ENCODE measurements at places on chromosomes 3 and 15.

GRCh38 chr15:92383519-92384324 is 10.0 kb upstream of the ST8SIA2 start:
- no peak for DNase-seq

GRCh38 chr3:172635588-172635987 is 75.3 kb downstream of the NCEH1 start:
- peak; percentile 71 for DNase-seq

- DNase-seq: peak; percentile 69
Measured at GRCh38 chr3:125433611-125434041, 58.5 kb upstream of the ZNF148 start.

GRCh38 chr3:61679026-61679425 is 117.7 kb downstream of the PTPRG start:
- DNase-seq: no peak

DNA sequence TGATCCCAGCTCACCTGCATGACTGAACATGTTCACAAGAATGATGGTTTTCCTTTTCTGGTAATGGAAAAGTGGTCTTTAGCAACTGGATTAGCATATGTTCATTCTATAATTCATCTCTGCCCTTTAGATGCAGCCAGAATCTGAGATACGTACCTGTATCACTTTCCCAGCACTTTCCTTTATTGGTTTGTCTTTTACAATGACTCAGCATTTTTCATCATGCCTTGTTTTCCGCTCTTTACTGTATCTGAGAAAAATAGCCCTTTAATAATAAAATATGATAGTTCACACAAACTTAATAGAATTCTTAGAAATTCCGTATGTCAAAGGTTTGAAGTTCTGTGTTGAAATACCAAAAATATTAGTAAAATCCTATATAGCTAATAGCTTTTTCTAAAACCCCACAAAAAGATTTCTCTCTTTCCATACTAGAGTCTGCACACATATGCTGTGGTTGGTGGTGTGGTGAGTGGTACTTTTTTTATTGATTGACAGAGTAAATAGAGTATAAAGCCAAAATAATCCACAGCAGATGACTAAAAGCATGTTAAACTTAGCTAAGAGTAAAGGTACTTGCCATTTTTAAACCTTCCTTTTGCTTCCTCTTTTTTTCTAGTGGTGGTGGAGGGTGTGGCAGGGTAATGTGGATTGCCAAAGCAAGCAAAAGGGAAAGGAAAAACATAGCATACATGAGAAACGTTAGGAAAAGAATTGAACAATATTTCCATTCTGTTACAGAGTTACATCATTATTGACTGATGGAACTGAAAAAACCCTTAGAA is 328.9 kb upstream of the RBMS3 start:
- DNase-seq: no peak

DNA sequence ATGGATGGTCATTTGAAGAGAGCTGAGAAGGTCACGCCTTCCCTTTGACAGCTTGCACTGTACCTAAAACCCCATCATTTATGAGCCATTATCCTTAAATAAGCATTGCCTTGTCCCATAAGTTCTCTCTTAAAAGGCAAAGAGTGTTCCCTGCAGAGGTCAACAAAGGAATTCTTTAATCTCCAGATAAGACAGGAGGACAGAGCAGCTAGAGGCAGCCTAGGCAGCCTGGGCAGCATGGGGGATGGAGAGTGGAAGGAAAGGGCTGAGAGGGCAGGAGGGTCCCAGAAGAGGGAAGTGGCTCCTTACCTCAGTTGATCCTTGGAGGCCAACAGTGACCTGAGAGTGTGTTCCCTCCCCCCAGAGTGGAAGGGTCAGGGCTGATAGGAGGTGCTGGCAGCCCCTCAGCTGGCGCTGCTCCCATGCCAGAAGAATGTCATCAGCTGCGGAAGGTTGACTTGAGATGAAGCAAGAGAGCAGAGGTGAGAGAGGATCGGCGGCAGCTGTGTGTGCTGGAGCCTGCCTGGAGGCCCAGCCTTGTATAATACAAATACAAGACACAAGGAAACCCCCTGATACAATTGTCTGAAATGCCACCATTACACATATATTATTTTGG is 12.8 kb downstream of the KBTBD13 start:
- DNase-seq: no peak

DNA sequence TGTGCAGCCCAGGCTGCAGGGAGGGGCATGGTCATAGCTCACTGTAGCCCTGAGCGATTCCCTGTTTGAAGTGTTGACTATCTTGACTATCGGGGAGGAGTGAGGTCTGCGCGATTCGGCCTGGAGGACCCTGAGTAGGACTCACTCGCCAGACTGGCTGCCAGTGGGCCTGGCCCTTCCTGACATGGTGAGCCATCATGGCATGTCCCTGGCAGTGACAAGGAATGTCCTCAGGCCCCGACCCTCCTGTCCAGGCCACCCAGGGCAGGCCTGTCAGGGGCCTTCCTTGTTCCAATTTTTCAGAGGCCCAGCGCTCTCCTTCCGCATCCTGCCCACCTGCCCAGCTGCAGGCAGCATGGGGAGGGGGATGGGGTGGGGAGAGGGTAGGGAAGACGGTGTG is 5.2 kb upstream of the OCA2 start:
- no peak for DNase-seq

DNA sequence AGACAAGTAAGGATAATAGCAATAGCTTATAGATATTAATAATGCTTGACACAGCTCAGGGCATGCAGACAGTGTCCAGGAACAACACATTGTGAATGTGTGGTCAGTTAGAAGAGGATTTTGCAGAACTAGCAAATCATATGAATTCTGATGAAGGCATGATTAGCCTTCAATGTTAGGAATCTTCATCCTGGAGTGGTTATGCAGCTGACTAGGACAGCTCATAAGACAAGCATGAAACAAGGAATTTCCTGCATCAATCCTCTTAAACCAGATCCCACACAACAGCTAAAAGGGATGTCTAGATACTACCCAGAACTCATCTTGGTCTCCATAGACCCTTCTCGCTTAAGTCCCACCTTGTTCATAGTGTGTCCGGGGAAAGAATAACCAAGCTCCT is 499.0 kb upstream of the ATP11B start:
- peak; percentile 35 for DNase-seq

DNA sequence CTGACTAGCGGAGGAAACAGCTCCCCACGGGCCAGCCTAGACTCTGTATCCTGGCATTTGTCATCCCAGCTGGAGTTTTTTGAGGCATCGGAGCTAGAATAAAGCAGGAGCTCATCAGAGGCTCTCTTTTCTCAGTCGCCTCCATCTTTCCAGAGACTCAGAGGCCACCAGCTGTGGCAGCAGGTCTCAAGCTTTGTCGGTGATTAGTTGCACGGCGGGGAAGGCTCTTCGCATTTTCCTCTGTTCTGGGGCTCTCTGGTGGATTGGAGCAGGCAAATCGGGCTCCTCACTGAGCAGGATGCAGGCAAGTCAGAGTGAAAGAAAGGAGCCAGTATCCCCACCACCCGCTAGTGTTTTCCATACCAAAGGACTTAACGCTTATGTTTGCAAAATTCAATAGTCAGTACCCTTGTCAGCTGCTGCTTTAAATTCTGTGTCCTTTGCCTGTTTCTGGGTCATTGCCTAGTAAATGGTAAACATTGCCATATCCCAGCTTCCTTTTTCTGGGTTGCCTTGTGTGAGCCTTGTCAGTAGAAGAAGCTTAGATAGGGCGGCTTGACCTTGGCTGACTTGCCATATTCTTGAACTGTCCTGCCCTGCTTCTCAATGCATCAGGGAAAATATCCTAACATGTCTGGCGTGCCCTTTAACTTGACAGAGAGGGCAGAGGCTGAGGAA is 127.1 kb downstream of the PTPRG start:
- DNase-seq: no peak
